Non-pigmented ciliary epithelial cell (primary cell): ENCODE measurements at places on chromosomes 11 and 22.

DNA sequence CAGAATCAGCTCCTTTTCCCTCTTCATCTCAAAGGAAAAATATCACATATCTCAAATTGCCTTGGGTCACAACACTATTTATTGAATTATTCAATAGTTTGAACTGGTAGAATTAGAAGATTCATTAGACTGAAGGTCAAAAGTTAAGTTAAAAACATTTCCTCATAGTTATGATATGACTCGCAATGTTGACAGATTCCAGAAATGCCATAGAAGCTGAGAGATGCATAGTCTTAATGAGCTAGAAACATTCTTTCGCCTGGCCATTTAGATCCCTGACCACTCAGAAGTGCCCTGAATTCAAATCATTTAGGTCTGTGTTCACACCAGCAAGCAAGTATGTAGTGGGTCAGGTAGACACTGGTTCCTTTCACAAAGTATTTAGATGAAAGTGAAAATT is 44.4 kb downstream of the FAT3 start:
- peak; percentile 58 for DNase-seq

DNA sequence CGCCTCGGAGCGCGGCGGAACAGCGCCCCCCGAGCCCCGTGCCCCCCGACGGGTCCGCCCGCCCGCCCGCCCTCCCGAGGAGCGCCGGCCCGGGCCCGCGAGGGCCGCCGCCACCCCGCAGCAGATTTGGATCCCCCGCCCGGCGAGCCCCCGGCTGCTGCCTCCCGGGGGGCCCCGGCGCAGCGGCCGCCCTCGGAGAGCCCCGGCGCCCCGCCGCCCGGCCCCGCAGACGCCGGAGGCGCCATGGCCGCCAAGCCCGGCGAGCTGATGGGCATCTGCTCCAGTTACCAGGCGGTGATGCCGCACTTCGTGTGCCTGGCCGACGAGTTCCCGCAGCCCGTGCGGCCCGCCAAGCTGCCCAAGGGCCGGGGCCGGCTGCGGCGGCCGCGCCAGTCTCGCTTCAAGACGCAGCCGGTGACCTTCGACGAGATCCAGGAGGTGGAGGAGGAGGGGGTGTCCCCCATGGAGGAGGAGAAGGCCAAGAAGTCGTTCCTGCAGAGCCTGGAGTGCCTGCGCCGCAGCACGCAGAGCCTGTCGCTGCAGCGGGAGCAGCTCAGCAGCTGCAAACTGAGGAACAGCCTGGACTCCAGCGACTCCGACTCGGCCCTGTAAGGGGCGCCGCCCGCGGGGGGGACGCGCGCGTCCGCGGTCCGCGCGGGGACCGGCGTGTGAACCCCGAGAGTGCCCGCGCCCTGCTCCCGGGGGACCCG is 380 bp downstream of the C11orf96 start:
- no peak for DNase-seq

DNA sequence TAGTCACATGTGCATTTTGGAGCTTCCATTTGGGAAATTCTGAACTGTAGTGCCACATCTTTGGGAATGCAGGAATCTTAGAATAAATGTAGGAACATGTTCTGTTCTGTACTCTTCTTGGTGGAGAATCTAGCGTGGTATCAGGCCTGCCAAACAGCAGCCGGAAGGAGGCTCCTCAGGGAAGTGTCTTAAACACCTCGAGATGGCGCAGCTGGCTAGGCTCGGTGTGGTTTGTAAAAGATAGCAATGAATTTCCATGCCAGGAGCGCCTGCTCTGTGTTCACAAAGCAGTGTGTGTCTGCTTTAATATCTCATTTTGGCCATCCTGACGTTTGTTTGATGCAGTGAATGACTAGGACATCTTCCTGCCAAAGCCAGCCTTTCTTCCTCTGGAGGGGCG is 145.1 kb downstream of the ATXN10 start:
- DNase-seq: no peak

GRCh38 chr11:19378814-19379213 is 138.1 kb upstream of the E2F8 start:
- DNase-seq: no peak

- no peak for DNase-seq
These were observed 76.0 kb downstream of the TRIM29 start for GRCh38 chr11:120061761-120062560.

DNA sequence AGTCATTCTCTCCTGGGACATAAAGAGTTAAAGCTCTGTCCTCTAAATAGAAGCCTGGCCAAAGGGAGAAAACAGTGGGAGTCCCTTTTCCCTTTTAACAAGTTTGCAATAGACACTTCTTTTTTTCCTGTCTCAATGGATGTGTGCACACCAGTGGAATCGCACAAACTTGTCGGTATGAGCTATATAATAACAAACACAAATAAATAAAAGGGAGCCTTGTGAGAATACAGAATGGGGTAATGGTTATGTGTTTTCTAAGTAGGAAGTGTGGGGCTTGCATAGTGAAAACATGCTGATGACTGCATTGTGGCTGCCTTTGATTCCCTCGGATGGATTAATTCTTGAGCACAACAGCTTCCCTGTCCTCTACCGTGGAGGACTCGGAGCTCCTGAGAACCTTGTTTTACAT is 131.9 kb downstream of the WNT7B start:
- peak; percentile 23 for DNase-seq

GRCh38 chr11:12737024-12737423 is 62.8 kb downstream of the TEAD1 start:
- DNase-seq: no peak

- no peak for DNase-seq
These were observed 1.3 kb upstream of the CD82 start for GRCh38 chr11:44564166-44564565.

DNA sequence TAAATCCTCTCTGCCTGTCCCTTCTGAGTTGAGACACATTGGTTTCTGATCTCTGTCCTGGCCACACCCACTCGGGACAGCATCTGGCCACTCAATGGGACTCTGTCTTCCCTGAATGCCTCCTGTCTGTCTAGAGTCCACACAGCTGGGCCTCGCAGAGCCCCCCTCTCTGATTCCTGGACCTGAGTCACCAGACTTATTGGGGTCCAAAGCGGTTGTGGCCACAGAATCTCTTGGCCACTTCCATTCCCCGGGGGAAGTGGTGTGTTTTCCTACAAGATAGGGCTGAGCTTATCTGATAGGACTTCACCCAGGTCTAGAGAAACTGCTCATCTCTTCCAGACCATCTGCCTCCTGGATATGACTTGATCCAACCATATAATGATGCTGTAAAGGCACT is 57.4 kb upstream of the WNT11 start:
- DNase-seq: no peak

- peak; percentile 79 for DNase-seq
These were observed 52.6 kb downstream of the ARHGAP42 start for GRCh38 chr11:100739666-100740065.

- DNase-seq: no peak
These were observed 12.4 kb downstream of the ACO2 start for GRCh38 chr22:41481131-41481830.

GRCh38 chr11:105226091-105226490 is 86.5 kb upstream of the CARD18 start:
- DNase-seq: no peak

GRCh38 chr11:124586238-124586860 is 16.6 kb downstream of the OR8A1 start:
- peak; percentile 27 for DNase-seq

GRCh38 chr11:18452927-18453326 is 2.7 kb upstream of the LDHAL6A start:
- no peak for DNase-seq

DNA sequence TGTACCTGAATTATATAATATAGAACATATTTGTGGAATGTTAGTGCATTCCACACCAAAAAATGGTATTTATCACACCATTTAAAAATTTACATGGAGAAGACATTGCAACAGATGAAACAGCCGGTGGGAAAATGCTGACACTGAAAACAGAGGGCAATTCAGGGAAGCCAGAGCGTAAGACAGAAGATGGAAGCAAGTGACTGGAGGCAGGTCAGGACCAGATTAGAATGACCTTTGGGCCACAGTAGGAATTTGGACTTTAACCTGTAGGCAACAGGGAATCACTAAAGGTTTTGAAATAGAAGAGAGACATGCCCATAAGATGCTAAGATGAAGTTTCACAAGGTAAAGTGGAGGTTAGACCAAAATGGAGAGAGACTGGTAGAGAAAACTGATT is 60.5 kb downstream of the METTL15 start:
- DNase-seq: no peak

DNA sequence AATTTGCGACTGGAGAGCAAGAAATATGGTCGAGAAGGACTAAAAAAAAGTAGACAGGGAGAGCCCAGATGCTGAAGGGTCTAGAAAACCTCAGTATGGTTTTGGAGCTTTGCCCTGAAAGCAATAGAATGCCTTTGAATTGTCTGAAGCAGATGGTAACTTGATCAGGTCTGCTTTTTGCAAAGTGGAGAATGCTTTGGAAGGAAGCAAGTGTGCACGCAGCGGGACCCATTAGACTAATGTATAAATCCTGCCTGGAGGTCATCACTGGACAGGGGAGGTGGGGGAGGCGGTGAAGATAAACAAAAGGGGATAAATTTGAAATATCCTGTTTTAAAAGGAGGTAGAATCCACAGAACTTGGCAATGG is 757 bp upstream of the HINFP start:
- peak; percentile 20 for DNase-seq

GRCh38 chr11:132907651-132908413 is 624.5 kb downstream of the OPCML start:
- DNase-seq: no peak

- no peak for DNase-seq
These were observed 951.5 kb downstream of the TBC1D22A start for GRCh38 chr22:47713941-47714340.

GRCh38 chr11:34480314-34480713 is 33.3 kb downstream of the ELF5 start:
- no peak for DNase-seq

- no peak for DNase-seq
These were observed 1493.7 kb downstream of the TBC1D22A start for GRCh38 chr22:48256041-48256739.
